NCI-H1417 (cell line): ENCODE measurements at places on chromosomes 2 and 18.

DNA sequence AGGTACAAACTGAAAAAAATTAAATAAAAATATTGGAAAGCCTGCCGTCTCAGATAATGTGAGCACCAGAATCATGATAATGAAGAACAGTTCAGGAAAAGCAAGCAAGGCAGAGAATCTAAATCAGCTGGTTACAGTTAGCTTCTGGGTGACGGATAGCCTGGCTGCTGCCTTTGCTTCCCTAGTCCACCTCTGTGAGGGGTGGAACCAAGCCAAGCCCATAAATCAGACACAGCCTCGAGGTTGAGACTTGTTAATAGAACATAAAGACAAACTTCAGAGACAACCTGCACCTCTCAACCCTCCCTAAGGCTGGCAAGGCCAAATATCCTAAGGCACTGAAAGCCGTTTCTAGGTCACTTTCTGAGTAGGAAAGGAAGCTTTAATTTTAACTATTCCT lies 334.7 kb upstream of the SLC39A10 start:
- no peak for DNase-seq

DNA sequence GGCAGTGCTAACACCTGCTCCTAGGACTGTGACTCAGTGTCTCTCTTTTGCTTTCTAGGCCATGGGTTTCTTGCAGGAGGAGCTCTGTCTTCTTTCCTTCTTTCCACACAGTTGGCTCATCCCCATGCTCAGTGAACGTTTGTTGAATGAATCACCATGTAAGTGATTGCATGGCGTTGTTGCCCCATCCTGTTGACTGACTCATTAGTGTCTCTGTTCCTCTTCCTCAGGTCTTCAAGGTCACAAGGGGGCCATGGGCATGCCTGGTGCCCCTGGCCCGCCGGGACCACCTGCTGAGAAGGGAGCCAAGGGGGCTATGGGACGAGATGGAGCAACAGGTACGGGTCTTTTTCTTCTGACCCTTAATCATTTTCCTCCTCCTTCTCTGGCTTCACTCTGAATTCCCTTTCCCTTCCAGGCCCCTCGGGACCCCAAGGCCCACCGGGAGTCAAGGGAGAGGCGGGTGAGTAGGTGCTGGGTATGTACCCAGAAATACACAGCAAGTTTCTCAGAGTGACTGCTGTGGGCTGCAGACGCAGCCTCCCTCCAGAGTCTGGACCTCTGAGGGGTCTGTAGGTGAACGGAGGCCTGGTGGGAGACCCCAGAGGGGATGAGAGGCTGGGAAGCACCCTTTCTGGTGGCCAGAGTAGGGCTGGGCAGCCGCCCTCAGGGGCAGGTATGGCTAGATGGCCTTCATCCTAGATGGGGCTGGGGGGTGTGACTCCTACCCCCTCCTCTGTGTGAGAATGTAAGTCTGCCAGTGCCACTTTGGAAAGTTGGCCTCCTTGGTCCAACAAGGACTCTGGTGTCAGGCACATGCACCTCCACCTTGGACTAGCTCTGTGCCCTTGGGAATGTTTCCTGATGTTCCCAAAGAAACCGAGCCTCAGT lies 32.4 kb downstream of the MARCO start:
- DNase-seq, result no peak

DNA sequence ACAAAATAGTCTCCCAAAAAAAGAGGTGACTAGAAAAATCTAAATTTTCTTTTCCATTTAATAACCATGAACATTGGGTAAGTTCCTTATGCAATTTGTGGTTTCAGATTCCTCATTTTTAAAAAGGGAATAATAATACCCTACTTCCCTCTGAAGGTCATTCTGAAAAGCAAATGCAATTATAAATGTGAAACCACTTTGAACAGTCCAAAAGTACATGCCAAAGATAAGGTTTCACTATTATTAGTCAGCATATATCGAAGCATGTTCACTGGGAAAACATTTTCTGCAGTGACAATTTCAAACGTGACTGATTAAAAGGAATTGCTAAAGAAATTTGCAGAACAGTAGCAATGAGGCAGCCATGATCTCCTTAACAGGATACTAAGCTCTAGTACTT lies 100.1 kb upstream of the RNF152 start:
- no peak for DNase-seq

DNA sequence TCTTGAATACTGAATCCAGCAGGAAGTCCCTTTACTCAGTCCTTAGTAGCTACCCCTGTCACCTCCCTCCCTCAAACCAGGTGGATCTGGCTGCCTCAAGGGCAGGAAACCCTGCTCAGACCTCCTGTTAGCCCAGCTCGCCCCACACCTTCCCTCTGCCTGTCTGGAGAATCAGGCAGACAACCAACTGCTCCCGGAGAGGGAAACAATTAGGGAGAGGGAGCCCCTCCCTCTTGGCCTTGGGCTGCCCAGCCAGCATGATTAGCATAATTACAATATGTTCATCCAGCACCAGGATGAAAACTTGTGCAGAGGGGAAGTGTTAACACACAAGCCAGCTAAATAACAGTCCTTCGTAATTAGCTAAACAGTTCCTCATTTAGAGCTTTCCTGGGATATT lies 185.5 kb downstream of the C1D start:
- DNase-seq, result peak; percentile 66

DNA sequence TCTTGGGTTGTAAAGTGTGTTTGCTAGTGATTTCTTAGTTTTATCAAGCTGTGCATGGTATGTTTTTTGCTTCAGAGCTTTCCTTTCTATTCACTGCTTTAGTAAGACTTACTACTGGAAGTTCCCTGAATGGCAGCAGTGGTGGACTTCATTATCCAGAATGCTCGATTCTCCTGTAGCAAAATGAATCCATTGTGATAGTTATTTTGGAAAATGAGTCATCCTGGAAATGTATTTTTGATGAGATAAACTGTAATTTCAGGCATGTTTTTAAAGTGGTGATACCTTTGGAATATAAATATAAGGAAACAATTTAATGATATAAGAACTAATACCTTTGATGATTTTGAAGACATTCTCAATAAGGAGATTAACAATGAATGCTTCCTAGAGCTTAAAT lies 387.1 kb downstream of the PTPRM start:
- no peak for DNase-seq

- DNase-seq, result peak; percentile 4
These were observed 326.7 kb downstream of the SUCLG1 start for GRCh38 chr2:84132370-84132769.

- no peak for DNase-seq
These were observed 502.7 kb downstream of the CBLN2 start for GRCh38 chr18:72041313-72042032.

DNA sequence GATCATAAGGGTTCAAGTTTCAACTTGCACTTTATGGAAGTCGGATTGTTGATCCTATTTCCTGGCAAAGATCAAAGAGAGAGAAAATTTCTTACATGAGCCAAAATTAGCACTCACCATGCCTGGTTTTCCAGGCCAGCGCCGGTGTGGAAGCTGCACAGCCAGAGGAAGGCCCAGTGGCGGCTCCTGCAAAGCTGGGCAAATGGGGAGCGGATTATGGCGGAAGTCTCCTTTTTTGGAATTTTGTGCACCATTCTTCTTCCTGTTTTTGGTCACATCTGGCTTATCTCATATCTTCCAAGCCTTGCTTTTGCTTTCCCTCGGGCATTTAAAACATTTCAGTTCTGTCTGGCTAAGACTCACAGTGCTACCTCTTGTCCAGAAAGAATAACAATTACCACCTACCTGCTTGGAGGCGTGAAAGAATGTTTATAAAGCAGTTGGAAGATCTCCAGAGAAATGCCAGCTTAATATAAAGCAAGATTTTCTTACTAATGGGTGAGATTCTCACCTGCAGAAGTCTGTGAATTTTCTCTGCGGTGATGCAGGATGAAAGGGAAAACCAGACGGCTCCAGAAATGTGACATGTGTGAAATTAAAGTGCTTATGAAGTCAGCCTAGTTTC lies 94.3 kb downstream of the ASAP2 start:
- DNase-seq, result no peak

- DNase-seq, result no peak
These were observed 111.6 kb downstream of the ATL2 start for GRCh38 chr2:38265461-38265860.

DNA sequence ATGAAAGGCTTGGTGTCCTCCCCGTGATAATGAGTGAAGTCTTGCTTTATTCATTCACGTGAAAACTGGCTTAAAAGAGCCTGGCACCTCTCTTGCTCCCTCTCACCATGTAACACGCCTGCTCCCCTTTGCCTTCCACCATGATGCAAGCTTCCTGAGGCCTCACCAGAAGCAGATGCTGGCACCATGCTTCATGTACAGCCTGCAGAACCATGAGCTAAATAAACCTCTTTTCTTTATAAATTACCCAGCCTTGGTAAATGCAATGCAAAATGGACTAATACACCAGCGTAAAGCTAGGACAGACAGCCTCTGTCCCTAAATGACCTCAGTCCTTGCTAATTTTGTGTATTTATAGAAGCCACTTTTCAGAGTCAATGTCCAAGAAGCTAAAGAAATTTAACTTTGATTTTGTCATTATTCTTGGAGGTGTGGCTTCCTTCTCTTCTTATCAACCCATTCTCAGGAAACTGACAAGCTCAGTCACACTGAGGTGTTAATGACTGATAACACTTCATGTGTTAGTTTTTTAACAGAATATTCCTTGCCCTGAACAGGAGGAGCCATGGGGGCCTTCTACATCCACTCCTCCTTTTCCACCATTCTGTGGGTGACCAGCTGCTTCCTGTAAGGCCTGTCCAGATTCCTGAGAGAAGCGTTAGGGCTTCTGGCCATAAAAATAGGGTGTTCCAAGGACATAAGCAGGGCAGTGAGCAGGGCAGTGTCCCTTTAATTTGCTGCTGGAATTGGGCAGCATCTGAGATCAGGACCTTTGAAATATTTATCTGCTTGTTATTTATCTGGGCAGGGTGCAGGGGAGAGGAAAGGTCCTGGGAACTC lies 38.0 kb upstream of the EPAS1 start:
- DNase-seq, result no peak

GRCh38 chr2:105576440-105577241 lies 168.1 kb upstream of the NCK2 start:
- DNase-seq, result peak; percentile 17

DNA sequence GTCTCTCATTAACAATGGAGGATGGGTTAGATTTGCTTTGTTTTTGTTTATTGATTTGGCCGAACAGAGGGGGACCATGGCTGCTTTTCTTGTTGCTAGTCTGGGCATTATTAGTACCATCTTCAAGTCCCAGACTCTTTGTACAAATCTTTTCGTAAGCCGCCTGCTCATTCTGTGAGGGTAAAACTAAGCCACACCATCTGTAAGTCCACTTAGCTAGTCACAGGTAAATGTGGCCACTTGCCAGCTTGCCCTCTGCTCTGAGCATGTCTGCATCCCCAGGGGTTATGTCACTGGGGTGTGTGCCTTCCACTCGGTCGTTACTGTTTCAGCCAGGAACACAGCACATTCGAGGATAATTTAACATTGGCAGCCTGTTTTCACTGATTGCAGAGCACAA lies 85.6 kb downstream of the SMIM21 start:
- DNase-seq, result no peak

GRCh38 chr2:171583566-171583965 lies 61.3 kb downstream of the CYBRD1 start:
- no peak for DNase-seq

GRCh38 chr2:170161516-170162270 lies 16.3 kb upstream of the MYO3B start:
- no peak for DNase-seq

GRCh38 chr18:21452276-21452780 lies 148.2 kb downstream of the ESCO1 start:
- DNase-seq, result no peak

DNA sequence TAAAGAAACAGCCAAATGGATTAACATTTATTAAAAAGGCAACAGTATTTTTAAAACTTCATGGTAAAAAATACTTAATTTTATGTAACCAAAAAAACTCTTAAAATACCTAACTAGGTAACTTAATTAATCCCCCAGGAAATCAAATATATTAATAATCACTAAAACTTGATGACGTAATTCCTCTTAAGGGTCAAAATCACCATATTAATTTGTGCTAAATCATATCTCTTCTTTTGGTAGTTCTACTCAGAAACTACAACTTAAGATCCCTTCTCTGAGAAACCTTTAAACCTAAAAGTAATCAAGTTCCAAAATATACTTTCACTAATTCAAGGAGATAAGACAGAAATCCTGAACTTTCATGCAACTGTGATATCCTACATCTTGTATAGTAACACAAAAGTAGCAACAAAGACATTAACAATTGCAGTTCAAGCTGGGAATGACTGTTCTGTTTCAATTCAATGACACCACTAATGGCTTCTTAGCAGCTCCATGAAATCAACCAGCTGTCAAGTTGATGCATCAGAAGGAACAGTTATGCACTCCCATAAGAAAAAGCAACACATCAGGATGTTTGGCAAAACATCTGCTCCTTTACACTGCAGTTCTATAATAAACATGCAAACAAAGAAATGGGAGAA lies 4.0 kb downstream of the BAZ2B start:
- peak; percentile 32 for DNase-seq

- DNase-seq, result no peak
These were observed 87.4 kb downstream of the COL6A3 start for GRCh38 chr2:237326266-237327171.

DNA sequence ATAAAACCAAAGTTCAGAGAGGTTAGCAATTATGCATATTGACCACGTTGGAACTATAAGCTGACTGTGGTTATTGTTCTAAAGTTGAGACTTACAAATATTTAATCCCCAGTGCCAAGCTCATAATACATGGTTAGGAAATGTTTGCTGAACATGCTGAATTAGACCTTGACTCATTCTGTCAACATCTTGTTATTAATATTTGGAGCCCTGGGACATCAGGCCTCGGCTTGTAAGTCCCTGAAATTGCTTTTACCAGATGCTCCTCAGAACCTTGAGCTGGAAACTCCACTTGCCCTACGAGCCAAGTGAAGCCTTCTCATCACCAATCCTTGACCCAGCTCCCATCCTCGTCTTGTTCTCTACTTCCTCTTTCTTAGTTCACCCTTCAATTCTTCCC lies 21.2 kb downstream of the DYNAP start:
- peak; percentile 50 for DNase-seq

DNA sequence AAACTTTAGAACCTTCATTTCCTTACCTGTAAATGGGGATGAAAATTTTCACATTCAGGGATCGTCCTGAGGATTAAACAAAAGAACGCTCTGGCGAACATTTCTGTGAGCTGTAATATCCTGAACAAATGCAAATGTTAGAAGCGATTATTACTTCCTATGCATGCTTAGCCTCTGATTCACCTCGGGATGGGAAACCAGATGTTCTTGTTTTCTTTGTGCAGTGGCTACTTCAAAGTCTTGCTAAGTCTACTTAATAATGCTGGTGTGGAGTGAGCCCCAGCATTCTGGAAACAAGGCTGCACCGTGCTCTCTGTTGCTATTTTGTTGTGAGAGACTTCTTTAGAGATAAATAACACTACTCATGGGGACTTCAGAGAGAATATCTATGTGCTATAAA lies 119.1 kb upstream of the PELI1 start:
- no peak for DNase-seq

DNA sequence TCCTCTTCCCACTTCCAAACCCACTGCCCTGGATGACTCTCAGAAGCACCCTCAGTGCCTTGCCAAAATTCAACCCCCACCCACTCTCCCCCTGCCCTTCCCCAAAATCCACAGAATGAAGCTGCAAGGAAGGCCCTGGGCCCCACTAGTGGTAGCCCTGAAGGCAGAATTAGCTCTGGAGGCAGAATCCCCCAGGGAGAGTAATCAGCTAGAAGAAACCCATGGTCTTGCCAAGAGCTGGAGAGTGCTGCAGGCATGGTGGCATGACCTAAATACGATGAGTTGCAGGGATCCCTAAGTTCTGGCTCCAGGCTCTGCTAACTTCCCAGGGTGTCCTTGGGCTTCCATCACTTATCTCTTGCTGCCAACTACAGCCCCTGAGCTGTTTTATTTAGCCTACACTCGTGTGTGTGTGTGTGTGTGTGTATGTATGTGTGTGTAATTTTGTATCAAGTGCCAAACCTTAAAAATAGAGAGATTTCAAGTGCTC lies 7.9 kb downstream of the GAD1 start:
- no peak for DNase-seq

GRCh38 chr2:38454081-38454480 lies 77.0 kb upstream of the ATL2 start:
- DNase-seq, result no peak
